ENCODE measurements at places on chromosomes 6 and 20.

- no peak for DNase-seq
Measured at GRCh38 chr20:42378826-42379225, 760.6 kb upstream of the CHD6 start.

DNA sequence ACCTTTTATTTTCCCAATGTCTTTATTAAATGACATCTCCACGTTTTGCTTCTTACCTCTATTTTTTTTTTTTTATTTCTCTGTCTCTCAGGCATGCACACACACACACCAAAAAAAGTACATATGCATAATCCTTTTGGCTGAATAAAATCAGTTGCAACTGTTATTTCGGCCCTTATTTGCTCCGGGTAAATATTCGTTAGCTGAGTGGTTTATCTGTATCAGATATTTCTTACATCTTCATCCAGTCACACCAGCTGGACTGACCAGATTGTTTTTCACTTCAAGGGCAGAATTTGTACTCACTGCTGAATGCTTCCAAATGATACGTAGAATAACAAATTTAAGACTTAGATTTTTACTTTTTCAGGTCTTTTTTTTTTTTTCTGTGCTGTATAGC lies 45.5 kb downstream of the PTPN1 start:
- DNase-seq, result no peak

DNA sequence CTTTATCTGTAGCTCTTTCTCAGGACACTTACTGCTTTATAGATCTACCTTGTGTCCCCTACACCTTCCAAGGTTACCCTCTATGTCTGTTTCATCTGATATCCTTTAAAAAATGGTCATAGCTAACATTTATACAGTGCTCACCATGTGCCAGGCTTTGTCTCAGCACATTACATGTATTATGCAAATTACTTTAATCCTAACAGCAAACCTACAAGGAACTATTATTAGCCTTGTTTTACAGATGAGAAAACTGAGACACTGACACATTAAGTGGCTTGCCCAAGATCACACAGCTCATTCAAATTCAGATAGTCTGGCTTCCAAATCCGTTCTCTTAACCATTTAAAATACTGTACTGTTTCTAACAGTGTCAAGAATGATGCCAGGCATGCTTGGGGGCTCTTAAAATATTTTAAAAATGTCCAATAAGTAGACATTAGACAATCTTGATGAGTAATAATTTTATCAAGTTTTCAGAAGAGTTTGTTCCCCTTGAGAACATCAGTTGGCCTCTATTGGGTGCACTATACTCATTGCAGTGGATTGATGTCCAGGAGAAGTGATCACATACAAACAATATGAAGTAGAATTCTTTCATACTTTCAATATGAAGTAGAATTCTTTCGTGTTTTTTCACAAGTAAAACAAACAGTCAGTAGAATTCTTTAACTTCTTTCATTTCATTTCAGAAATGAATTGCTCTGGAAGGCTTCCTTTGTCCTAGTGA lies 69.6 kb downstream of the DNAH8 start:
- DNase-seq, result no peak

GRCh38 chr6:72952808-72953630 lies 272.3 kb downstream of the KHDC1L start:
- no peak for DNase-seq

DNA sequence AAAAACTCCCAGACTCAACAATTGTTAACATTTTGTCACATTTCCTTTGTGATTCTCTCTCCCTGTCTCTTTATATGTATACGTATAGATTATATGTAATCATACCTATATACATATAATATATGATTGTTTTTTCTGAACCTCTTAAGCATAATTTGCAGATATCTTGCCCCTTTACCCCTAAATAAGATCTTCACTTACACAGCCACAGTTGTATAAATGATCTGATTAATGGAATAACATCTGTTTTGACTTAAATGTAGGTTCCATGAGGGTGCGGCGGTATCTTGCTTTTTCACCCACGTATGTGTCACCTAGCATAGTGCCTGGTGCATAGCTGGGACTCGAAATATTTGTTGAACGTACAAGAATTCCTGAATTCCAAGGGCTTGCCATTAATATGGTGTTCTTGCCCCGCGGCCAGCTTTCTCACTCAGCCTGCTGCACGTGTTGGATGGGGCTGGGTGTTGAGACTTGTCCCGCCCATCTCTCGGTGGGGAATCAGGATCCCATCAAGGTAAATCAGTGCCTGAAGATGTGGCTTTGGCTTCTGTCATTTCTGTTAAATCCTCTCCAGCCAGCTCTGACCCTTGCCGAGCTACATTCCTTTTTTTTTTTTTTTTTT lies 10.4 kb upstream of the MANBAL start:
- no peak for DNase-seq

GRCh38 chr6:73078908-73079610 lies 146.2 kb downstream of the KHDC1L start:
- DNase-seq, result no peak

DNA sequence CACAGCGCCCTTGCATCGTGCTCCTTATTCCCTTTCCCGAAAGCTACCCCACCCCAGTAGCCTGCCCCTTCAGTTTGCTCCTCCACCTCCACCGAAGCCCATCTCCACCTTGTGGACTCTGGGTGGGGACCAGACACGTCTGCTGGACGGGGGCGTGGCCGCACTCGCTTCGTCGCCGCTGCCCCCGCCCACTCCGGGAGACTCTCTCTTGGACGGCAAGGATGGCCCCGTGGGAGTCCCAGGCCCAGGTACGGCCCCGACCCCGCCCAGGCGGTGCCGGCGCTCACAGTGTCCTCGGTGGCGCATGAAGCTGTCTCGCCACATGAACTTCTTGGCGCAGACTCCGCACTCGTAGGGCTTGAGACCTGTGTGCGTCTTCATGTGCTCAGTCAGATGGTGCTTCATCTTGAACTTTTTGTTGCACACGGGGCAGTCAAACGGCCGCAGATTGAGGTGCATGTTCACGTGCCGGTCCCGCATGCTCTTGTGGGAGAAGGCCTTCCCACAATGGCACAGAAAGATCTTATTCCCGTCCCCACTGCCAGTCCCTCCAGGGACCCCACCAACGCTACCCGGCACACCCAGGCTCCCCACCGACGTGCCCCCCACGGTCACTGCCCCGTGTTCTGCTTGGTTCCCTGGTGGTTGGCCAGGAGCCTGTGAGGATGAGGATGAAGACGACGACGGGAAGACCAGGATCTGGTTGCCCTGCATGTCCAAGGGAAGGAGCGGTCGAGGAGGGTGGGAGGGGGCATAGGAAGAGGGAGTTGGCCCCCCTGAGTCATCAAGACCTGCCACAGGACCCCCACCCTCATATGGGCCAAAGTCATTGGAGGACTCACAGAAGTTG lies 1.3 kb upstream of the TAPBP start:
- no peak for DNase-seq

GRCh38 chr6:69378326-69378725 lies 418.5 kb downstream of the LMBRD1 start:
- DNase-seq, result no peak

DNA sequence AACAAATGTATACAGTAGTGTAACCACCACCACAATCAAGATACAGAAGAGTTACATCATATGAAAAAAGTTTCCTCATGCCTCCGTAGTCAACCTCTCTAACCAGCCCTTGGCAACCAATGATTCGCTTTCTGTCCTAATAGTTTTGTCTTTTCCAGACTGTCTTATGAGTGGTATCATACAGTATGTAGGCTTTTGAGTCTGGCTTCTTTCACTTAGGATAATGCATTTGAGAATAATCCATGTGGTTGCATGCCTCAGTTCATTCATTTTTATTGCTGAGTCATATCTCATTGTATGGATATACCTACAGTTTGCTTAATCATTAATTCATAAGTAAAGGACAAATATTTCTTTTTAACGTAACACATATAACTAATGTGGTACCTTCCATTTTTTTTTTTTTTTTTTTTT lies 86.4 kb upstream of the RIPOR2 start:
- no peak for DNase-seq

GRCh38 chr6:52491203-52492069 lies 71.3 kb downstream of the EFHC1 start:
- DNase-seq, result no peak

GRCh38 chr6:1809291-1809988 lies 199.7 kb downstream of the FOXC1 start:
- no peak for DNase-seq

DNA sequence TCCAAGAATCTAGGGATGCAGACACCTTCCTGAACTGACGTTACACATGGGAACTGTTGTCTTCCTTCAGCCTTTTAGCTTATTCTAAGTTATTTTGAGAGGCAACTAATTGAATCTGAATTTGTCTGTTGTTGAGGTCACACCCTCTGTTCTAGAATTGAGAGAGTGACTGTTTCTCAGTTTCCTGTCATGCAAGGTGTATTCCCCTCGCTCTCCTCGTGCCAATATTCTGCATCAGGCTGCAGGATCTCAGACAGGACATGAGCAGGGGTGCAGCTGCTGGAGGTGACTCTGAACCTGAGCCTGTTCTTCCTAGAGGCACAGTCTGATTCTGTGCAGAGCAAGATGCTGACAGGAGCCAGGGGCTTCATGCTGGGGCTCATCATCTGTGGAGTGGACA lies 52.5 kb downstream of the HLA-DPB1 start:
- DNase-seq, result no peak

DNA sequence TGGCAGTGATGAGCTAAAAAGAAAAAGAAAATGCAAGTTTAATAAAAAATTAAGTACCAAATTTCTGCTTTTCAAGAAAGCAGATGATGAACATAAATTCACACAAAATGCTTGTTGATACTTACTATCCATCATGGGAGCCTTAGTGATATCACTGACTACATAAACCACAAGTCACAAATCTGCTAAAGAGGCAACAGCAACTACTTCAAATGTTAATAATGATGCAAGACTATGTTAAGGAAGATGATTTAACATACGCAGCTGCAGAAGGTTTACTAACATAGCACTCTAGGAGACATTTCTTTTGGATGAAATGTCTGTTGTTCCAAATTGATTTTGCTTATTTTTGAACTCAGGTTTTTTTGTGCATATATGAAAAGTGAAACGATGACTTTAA lies 18.6 kb downstream of the FYN start:
- DNase-seq, result no peak

- DNase-seq, result no peak
Measured at GRCh38 chr20:14782731-14783130, 445.3 kb upstream of the FLRT3 start.

GRCh38 chr6:16653226-16653625 lies 108.0 kb downstream of the ATXN1 start:
- no peak for DNase-seq

Data from NCI-H1092 (cell line).